ENCODE measurements at places on chromosomes 11 and 22.

- DNase-seq = no peak
Measured at GRCh38 chr11:86800076-86800959, at the start of gene PRSS23. TSS of gene PRSS23 (plus strand) at chr11:86800542. CDS start at chr11:86807644, 7,102 bp downstream.

- DNase-seq = no peak
Measured at GRCh38 chr22:44403166-44403565, 90.4 kb upstream of the SHISAL1 start.

- DNase-seq = no peak
Measured at GRCh38 chr11:63180536-63180935, 36.5 kb upstream of the SLC22A24 start.

GRCh38 chr11:117909611-117910382 lies 19.4 kb downstream of the TMPRSS13 start:
- DNase-seq = no peak

- DNase-seq = no peak
Measured at GRCh38 chr11:31050061-31050765, 319.3 kb downstream of the DCDC1 start.

DNA sequence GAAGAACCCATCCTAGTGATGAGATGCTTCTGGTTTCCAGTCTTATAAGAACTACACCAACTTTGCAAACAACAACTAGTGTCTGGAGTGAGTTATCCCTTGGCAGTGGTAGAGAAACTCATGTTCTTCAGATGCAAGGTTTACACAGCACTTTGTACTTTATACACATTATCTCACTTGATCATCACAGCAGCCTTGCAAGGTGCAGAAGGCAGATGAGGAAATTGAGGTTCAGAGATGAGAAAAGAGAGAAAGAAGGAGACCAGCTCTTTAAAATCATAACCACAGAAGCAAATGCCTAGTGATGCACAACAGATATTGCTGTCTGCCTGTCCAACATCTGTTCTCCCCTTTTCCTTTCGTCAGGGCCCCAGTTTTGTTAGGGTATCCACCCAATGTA lies 16.7 kb upstream of the CD44 start:
- DNase-seq = no peak

GRCh38 chr11:117071344-117071787 lies 26.9 kb downstream of the SIK3 start:
- no peak for DNase-seq

DNA sequence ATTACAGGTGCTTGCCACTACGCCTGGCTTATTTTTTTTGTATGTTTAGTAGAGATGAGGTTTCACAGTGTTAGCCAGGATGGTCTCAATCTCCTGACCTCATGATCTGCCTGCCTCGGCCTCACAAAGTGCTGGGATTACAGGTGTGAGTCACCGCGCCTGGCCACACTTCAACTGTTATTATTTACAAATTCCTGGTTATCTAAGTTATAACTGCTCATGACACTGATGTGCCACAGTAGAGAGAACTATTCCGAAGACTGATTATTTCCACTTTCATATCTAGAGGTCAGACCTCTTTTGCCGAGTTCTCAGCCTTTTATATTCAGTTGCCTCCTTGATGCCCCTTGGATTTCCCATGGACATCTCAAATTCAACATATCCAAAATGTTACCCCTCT lies 3.9 kb upstream of the NUP160 start:
- DNase-seq = no peak

DNA sequence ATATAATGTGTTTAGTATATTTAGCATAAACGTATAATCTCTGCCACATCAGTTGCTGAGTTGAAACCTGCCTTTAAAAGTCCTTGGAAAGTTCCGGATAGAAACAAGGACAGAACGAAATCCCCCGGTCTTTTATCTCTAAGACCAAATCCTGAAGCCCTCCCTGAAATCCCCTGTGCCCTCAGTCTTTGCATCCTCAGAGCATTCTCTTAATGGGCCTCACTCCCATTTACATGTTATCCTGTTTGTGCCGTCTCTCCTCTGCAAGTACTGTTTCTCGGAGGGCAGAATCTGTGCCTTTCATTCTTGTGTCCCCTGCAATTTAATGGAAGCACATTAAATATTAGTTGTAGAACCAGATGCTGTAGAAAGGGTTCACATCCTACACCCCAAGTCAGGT lies 56.0 kb downstream of the ZNRF3 start:
- DNase-seq = no peak

- no peak for DNase-seq
Measured at GRCh38 chr11:3015796-3016195, 23.7 kb upstream of the NAP1L4 start.

DNA sequence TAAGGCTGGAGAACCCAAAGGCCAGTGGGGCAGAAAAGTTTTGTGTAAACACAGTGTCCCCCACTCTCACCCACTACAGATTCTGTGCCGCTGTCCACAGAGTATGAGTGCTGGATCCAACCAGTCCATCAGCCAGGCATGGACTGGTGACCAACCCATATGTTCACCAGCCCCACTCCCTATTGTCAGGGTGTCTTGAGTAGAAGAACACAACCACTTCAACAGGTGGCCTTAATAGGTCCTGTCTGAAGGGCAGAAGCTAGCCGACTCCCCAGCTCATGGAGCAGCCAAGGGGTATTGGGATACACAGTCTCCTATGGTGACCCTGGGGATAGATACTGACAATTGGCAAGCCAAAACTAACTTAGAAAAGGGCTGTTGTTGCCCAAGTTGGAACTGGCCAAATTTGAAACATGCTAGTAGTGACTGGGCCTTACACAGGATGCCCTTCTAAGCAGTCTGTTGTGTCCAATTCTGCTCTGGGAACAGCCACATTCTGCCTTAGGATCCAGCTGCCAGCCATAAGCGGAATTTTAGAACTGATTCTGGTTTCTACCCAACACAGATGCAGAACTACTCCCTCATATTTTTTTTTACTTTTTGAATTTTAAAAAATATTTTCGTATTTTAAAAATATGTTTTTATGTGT lies 19.8 kb upstream of the PGM2L1 start:
- DNase-seq = no peak

DNA sequence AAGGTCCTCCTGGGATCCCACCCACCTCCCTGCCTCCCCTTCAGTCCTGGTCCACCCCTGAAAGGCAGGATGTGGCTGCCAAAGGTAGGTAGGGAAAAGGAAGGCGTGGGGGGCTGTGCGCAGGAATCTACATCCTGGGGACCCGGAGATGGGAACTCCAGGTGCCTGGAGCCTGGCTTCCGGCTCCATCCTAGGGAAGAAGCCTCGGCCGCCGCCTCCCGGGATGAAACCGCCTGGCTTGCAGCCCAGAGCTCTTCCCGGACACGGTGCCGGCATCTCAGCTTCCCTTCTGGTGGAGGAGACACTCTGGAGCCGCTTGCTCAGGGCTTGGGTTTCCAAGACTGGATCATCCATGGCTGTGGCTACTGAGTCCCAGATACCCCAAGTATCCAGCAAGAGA lies 33.3 kb upstream of the PDGFB start:
- no peak for DNase-seq

- no peak for DNase-seq
Measured at GRCh38 chr11:11987503-11988022, 20.9 kb downstream of the DKK3 start.

DNA sequence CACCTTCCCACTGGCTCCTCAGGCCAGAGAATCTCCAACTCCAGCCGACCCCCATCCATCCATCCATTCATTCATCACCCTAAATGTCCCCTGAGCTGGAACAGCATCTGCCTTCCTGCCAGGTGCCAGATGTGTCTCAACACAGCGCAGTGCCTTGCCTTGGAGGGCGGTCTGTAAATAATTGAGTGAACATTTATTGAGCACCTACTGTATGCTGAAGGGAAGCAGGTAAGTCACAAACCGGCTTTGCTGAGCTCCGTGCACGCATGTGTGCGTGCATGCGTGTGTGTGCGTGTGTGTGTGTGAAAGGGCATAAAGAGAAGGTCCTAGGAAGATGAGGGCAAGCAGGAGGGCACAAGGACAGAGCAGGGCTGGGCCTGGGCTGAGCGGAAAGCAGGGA lies 10.2 kb downstream of the KCNJ4 start:
- DNase-seq = no peak

DNA sequence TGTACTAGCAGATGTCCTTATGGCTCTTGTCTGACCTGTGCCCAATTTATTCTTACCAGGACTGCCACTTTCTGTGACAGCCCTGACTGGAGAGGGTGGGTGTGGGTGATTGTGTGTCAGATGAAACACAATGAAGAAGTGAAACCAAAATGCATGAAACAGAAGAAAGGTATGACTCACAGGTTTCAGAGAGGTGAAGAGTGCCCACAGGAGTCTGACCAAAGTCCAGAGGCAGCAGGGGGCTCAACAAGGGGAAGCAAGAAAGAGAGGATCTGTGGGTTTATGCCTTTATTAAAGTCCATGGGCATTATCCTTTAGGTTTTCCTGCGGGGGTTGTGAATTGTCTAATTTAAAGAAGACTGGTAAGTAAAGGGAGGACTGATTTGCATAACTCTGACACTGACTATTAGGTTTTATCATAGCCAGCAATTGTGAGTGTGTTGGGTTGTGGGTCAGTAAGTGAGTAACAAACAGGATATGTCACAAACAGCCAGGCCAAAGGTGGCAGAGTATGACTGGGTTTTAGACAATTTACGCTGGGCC lies 3.9 kb upstream of the OR4C6 start:
- DNase-seq = no peak

DNA sequence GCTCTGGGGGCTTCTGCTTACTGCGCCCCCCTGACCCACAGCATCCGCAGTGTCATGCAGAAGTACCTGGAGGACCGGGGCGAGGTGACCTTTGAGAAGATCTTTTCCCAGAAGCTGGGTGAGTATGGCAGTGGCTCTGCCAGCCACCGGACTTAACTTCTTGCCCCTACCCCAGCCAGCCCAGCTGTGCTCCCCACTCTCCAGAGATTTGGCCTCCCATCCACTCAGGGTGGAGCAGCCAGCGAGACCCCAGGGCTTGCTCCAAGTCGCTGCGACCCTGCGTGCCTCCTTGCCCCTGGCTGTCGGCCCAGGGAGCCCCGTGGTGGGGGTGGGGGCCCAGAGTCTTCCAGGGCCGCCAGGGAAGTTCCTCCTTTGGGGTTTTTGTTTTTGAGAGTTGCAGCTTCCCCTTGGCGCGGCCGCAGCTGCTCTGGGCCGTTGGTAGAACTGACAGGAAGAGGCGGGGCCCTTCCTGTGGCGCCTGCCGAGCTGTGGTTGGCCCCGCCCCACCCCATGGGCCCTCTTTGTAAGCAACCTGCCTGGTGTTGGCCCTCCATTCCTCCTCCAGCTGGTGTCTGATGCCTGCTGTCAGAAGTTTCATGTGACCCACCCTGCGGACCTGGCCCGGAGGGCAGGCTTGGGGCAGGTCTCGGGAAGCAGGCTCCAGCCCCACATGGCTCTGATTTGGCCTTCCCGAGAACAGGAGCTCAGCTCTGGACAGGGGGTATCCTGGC lies 11.1 kb downstream of the GRK2 start:
- peak; percentile 82 for DNase-seq

- no peak for DNase-seq
Measured at GRCh38 chr11:8721609-8722500, 39.3 kb downstream of the RPL27A start.

DNA sequence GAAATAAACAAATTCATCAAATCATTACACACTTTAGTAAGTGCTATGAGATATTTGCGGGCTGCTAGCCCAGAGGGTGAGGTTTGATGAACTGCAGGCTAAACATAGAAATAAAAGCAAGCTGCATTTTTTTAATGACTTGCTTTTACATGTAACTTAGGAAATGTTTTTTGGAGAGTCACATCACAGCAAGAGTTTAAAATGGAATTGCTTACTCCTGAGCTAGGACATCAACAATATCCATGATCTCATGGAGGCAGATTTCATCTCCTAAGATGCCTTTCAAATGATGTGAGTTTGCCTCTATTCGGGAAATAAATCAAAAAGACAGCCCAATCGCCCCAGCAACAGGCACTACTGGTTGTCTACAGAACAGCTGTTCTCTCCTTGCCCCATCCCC lies 73.4 kb upstream of the CD44 start:
- no peak for DNase-seq

GRCh38 chr11:123264431-123264780 lies 69.4 kb upstream of the CLMP start:
- DNase-seq = no peak

GRCh38 chr22:31075961-31076360 lies 5.2 kb upstream of the SMTN start:
- no peak for DNase-seq

DNA sequence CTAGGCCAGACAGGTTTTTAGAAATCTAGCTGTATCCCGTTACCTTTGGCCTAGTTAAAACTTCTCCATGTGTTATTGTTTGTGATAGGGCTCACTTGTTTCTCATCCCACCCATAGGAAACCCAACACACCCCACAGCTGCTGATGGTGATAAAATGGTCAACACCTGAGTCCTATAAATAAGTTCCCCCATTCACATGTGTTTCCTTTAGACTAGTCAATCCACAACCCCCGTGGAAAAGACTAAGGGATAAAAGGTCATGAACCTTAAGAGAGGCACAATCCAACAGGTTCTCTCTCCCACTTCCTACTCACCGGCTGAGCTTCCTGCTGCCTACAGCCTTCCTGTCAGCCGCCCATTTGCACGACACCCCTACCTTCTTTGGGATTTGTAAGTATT lies 768.4 kb downstream of the JRKL start:
- DNase-seq = no peak

GRCh38 chr11:1792461-1792860 lies 28.7 kb upstream of the CTSD start:
- no peak for DNase-seq

- DNase-seq = no peak
Measured at GRCh38 chr11:117467770-117468169, 140.1 kb downstream of the CEP164 start.

DNA sequence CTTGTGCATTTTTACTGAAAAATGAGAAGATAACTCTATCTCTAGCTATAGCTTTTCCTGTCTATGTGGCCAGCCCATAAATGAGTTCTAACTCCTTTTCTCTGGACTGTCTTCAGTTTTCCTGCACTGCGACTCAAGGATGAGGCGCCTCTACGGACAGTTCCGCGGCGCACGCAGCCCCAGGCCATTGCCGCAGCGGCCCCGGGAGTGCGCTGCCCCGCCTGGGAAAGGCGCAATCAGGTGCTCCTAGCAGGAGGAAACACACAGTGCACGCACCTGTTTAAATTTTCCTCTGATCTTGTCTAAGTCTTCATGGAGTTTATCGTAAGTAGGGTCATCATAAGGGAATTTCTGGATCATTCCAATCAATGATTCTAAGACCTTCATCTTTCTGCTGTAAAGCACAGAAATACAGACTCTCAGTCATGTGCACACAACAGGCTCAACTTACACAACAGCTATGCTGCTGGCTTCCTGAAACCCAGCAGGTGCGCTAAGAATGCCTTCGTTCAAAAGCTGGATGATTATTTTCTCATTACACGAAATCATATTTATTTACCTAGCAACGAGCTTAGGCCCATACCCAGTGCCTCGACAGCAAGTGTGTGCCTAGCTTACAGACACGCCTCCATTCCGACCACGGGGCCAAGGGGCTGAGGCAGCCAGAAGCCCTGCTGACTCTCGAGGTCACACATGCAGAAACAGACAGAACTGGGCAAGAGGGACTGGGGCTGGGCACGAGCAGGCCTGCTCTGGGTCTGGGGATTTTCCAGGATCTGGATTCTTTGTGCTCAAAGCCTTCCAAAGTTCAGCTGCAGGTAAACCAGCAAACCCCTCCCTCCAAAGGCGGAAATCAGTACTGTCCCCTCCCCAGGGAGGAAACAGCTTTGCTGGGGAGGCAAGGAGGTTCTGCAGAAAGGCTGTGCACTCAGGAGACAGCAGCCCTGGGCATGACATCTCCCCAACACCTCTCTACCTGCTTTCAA lies 7.2 kb downstream of the LTO1 start:
- DNase-seq = no peak

GRCh38 chr22:43151251-43152002 lies at the start of gene TSPO:
TSS of gene TSPO (plus strand) at chr22:43151559. CDS start at chr22:43159239, 7,680 bp downstream.
- peak; percentile 52 for DNase-seq
